ENCODE measurements at places on chromosomes 7 and 10. TPM values are rescaled to one million over a fixed set of nuclear protein-coding genes. Genes with fewer than 3 reads are reported as not detected.

GRCh38 chr10:88507404-88507803 lies 75.7 kb downstream of the RNLS start:
- DNase-seq, result no peak

DNA sequence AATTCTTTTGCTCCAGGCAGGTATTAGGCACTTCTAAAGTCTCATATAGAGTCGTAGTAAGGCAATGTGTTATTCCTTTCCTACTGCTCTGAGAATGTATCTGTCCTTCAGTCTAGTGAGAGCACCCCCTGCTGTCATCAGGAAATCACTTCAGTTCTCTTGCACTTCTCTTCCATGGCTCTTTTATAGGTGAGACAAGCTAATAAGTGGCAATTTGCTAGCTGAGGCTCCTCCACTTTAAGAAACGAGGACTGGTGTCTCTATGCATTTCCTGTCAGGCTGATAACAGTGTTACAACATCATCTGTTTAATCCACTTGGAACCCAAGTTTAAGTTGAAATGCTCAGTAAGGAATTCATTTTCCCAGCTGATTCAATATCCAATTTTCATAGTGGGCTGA lies 350.6 kb downstream of the TFEC start:
- DNase-seq, result no peak

STEAP4 gene
- polyA plus RNA-seq, result 7.5 TPM

DNA sequence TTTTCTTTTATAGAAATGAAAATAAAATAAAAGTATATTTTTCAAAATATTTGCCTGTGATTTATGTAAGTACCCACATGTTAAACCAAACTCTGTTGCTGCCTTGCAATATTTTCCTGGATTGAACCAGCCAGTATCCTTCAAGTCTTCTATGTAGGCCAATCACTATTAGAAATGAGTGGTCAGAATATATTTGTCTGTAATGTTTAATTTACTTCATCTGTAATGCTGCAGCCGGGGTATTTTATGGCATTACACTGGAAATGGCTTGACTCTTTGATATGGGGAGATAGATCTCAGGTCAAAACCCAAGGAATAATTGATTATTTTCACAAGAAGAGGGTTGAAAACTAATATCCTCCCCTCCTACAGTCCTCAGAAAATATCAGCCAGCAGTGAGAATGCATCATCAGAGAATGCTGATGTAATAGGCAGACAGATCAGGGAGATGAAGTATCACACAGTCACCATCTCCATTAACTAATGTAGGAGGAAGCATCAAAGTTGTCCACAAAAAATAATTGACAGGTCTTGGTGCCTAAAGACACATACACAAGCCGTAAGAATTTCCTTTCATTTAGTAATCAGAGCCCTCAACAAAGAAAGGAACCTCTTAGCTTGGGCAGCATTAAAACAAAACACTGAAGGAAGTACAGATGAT lies 82.5 kb downstream of the VWDE start:
- no peak for DNase-seq

- no peak for DNase-seq
These were observed 404 bp upstream of the FMC1 start for GRCh38 chr7:139340808-139341057.

GRCh38 chr10:15395935-15396334 lies 24.8 kb upstream of the FAM171A1 start:
- DNase-seq, result peak; percentile 40

Data from hindlimb muscle (tissue), 1 donor.